ENCODE measurements at places on chromosomes 3 and 15.

GRCh38 chr3:123733805-123734526, 149.1 kb upstream of the HACD2 start:
- no peak for DNase-seq

GRCh38 chr3:99712291-99712954, 74.0 kb downstream of the COL8A1 start:
- no peak for DNase-seq

- no peak for DNase-seq
Measured at GRCh38 chr3:45638299-45639043, 43.9 kb downstream of the LIMD1 start.

DNA sequence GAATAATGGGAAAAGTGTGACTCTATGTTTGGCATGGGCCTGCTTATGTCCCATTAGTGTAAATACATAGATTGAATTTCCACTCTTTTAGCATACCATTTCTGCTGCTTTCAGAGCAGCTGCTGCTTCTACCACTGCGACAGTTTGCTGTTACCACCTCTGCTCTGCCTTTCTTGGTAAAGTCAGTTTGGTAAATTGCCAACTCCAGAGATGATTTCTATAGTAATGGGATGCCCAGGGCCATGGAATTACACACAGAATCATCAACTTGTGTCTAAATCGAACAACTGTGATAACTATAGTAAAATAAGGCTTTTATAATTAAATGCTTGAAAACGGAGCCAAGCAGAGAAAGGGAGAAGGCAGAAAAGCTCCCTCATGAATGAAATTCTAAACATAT, 168.4 kb upstream of the VEPH1 start:
- DNase-seq, result no peak

DNA sequence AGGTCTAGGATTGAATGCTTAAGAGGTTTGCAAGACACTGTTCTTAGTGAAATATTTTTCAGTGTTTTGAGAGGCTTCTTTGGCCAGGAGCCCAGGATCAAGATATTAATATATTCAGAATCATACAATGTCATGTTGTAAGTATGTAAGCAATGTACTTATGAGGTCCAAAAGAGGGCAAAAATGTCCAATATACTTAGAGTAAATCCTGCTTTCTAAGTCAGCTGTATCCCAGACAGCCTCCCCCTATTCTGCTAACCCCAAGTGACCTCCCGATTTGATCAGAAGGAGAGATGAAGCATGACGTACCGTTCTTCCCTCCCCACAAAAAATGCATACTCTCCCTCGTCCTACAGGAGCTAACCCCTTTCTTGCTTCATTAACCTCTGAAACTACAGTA, 70.9 kb downstream of the CHAC1 start:
- DNase-seq, result no peak

- no peak for DNase-seq
Measured at GRCh38 chr3:128623762-128624176, 26.8 kb downstream of the RPN1 start.

- DNase-seq, result no peak
Measured at GRCh38 chr3:151135541-151136337, 50.3 kb downstream of the MED12L start.

DNA sequence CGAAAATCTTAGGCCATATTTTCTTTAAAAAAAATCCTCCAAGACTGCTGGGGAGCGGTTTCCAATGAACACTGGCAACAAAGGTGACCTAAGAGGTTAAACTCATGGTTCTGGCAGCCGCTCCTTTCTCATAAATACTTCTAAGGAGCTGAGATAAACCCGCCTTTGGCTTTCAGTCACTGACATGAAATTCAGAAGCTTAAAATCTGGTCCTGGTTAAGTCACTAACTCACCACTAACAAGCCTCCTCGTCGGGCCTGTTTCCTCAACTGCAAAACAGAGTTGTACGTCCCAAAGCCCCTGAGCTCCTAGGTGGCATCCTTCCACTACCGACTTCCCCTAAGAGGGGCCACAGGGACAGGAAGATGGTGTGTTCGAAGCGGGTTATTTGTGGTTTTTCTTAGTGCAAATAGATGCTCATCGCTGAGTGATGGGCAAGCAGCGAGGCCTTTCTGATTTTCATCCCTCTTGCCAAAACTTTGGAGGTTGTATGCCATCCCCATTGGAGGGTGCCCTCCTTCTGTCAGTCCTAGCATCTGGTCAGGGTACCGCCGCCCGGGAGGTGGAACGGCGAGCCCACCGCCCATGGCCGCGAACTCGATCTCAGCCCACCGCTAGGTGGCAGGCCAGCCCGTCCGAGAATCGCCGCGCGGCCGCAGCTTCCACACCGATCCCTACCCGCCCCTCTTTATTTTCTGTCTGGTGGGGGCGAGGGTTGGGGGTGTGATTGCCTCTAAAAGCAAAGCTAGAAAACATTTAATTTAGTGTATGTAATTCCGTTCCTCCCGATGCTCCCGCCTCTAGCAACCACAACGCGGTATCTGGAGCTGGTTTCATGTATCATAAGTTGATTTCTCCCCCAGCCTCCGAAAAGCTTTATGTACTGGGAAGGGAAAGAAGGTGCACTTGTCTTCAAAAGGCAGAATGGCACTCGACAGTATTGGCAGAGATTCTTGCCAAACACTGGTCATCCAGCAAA, 4.6 kb downstream of the BCL6 start:
- DNase-seq, result peak; percentile 64

DNA sequence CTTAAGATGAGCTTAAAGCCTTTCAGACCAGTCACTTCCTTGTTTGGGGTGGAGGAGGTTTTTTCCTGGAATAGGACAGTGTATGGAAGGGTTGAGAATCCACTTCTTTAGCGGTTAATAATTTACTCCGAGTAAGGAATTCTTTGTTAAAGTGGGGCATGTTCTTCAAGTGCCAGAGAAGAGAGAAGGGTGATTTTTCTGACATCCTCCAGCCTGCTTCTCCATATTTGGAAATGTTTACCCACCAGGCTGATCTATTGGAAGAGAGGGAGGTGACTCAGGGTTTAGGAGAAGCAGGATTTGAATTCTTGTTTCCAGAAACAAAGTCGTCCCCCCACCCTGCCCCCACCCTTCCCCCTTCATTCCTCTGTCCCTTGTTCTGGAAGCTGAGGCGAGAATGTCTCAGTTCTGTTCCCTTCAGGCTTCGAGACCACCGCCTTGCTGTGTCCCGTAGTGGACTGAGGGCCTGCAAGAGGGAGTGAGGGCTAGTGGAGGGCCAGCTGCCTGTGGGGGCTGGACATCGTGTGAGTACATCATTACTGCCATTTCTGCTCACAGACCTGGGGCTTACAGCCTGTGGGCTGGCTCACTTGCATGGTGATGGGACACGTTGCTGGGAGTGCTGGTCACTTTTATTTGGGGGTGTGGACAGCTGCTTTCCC, 58.5 kb downstream of the LPP start:
- peak; percentile 36 for DNase-seq

- no peak for DNase-seq
Measured at GRCh38 chr3:182837855-182838454, 44.7 kb downstream of the ATP11B start.

GRCh38 chr15:70219256-70219895, 121.7 kb upstream of the TLE3 start:
- no peak for DNase-seq
